ENCODE measurements at places on chromosomes 3 and 15.

DNA sequence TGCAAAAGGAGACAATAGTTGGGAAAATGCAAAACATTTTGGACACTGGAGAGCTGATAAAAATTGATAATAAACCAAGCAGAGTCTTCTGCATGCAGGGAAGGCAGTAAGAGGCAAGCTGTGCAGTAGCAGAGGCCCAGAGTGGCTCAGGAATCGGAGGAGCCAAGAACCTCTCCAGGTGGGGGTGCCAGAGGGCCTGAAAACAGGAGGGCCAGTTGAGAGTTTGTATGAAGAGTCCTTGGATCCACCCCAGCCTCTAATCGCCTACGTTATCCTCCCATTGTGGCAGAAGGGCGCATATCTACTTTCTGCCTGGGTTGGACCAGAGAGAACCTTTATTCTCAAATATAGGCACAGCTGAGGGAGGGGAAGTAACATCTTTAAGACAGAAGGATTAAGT lies 48.9 kb upstream of the RBP1 start:
- DNase-seq = no peak

DNA sequence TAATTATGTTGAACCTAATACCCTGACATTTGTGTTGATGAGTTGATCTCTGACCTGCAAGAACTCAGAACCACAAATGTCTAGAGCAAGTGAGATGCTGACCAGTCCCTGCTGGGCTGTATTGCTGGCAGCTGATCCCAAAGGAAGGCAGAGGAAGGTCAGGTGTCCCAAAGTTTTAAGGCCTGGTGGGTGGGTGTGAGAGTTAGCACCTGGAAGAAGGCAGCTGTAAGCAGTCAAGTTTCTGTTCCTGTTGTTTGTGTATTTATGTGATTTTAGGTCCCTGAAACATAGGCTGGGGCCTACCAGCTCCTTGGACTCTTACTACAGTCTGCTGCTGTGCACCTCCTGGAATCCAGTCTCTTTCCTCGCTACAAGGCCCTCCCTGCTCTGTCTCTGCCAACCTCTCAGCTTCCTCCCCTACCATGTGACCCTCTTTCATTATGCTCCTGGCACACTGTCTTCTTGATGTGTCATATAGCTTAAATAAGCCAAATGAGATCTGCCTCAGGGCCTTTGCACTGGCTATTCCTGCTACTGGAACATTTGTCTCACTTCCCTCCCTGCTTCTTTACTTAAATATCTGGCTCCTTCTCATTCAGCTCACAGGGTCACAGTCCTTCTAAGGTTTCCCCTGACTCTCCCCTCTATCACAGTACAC lies 31.0 kb upstream of the ATOSA start:
- no peak for DNase-seq

- no peak for DNase-seq
Observed at GRCh38 chr3:115081444-115081843, 65.6 kb downstream of the ZBTB20 start.

DNA sequence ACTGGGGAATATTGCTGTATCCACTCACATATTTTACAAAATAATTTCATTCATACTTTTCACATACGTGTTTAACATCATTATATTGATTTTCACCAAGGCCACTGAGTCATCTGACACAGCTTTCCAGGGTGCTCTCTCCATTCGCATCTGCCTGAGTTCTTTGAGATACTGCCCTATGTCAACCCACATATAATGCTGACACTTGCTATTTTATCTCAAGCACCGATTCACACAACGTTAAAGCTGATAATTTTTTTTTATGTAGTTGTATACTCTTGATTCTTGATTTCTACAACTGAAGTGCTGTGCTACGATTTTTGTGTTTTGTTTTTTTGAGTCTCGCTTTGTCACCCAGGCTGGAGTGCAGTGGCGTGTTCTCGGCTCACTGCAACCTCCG lies 249.8 kb upstream of the CDIN1 start:
- DNase-seq = no peak

DNA sequence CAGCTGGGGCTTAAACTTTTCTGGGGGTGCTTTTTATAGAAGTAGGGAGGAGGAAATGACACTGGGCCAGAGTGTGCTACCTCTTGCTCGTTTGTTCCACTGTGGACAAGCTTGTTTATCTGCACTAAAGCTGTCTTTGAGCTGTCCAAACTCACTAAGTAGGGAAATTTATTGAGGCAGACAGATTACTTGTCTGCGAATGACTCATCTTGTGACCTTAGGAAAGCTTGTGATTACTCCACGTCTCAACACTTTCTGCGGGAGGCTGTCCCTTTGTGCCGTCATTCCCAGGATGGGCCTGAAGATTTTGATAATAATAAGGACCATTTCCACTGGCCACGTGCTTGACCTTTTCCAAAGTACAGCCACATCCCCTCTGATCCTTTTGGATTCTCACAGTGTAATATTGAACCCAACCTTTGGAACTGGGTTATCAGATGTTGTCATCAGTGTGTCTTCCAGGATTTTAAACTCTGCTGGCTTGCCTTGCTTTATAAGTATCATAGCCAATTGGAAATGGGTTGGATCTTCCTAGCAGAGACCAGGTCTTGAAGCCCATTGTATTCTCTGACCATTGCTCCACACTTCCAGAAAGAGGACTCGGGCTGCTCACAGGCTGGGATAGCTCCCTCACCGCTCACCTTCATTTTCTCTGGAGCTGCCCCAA lies 84.7 kb downstream of the AGBL1 start:
- no peak for DNase-seq

DNA sequence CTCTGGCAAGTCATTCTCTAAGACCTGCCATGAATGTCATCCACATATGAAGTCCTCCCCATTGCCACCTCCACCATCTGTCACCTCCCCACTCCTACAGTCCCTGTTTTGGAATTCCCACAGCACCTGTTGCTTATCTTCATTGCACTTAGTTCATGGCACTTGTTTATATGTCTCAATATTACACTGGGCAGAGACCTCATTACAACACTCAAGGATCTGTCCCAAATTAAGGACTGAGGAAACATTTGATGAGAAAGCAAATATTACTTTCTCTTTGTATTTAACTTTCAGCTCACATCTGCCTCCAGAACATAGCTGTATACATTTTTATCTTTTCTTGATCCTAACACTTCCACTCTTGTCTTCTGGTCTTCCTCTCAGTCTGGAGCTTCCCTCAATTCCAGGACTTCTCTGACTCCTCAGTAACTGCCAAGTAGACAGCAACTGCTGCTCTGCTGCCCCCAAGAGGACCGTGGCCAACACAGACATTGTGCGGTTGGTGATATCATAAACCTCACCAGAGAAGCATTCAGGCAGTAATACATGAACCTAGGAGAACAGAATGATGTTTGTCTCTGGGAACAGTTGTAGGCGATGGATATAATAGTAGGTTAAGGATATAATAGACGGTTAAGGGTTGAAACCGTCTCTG lies 45.0 kb upstream of the FGF12 start:
- peak; percentile 59 for DNase-seq

DNA sequence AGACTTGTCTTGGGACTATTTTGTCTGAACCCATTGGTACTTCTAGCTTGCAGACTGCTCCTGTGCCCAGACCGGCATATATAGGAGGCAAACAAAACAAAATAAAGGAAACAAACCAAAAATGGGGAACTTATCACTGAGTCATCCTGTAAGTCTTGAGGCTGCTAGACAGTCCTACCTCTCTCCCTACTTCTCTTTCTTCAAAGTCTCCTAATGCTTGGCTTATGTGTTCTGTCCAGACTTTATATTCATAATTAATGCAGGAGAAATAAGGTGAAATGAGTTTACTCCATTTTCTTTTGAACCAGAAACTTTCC lies 266.2 kb downstream of the ZNF385D start:
- no peak for DNase-seq

DNA sequence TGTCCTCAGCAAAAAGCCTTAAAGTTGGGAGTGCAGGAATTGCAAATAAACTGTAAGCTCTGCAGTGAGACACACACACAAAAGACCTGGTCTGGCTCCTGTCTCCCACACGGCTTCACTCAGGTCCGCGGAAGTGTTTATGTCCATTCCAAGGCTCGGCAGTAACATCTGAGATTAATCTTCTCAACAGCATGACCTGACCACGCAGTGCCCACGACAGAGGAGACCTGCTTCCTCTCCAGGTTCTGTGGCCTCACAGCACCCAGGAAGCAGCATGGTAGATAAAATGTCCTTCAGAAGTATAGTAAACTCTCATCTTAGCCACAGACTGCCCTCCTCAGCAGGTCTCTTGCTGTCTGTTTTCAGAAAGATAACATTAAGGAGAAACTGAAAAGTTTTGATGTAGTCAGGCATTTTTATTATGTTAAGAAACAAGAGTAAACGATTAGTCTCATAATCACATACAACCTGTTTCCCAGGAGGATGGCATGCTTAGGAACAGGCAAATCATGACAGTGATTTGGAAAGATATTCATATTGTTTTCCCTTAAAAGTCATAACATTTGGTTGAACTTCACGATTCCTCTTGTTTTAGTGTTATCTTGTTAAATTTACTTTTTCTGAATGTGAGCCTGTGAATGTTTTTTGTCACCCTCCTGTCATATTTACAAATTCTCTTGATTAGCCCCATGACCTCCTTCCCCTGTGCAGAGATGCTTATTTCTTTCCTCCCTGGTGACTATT lies 34.6 kb downstream of the CD200R1L start:
- DNase-seq = no peak
